ENCODE measurements at places on chromosomes 2 and 18. TPM values are rescaled to one million over a fixed set of nuclear protein-coding genes. Genes with fewer than 3 reads are reported as not detected.

DNA sequence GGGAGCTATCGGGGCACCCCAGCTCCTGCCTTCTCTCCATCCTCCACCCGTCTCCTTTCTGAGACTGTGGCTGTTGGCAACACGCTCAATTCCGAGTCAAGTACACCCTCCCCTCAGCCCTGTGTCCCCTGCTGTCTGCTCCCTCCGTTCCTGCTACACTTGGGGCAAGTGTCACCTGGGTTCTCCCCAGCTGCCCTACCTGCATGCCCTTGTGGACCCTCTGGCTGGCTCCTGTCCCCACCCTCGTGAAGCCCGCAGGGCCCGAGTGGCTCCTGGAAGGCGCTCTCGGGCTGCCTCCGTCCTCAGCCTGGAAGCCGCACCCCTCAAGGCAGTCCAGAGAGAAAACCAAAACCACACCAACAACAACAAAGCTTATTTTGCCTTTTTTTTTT lies 33.9 kb downstream of the PDIA6 start:
- no peak for DNase-seq

- DNase-seq, result no peak
These were observed 26.8 kb downstream of the PDK1 start for GRCh38 chr2:172582656-172583055.

- no peak for DNase-seq
These were observed 87.0 kb upstream of the SPATS2L start for GRCh38 chr2:200219309-200220113.

GRCh38 chr18:39190508-39190907 lies 1624.9 kb upstream of the CELF4 start:
- no peak for DNase-seq

DNA sequence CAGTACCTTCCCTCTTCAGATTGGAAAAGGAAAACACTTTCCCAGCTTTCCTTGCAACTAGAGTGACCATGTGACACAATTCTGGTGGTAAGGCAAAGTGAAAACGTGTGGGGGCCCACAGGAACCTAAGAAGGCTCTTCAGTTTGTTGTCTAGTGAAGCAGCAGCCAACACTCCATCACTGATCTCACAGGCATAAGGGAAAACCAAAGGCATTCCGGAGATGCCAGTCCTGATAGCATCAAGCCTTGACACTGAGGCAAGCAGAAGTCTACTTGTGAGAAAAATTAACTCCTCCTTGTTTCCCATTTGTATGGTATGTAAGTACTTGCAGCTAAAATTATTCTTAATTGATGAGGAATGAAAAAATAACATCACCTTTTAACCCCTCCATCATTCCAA lies 88.3 kb downstream of the ETAA1 start:
- DNase-seq, result no peak

- DNase-seq, result no peak
These were observed 330.4 kb upstream of the FAM98A start for GRCh38 chr2:33929467-33929866.

DNA sequence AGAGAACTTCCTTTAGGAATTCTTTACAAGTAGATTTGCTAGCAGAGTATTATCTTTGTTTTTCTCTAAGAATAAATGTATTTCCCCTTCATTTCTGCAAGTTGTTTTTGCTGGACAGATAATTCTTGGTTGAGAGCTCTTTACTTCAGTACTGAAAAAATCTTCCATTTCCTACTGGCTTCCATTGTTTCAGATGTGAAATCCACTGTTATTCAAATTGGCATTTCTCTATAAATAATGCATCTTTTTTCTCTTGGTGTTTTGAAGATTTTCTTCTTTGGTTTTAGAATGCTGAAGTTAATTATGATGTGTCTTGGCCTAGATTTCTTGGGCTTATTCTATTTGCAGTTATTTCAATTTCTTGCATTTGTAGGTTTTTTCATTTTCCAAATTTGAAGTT lies 270.0 kb upstream of the GYPC start:
- DNase-seq, result no peak

- no peak for DNase-seq
These were observed 21.4 kb downstream of the SFXN5 start for GRCh38 chr2:73050121-73050545.

DNA sequence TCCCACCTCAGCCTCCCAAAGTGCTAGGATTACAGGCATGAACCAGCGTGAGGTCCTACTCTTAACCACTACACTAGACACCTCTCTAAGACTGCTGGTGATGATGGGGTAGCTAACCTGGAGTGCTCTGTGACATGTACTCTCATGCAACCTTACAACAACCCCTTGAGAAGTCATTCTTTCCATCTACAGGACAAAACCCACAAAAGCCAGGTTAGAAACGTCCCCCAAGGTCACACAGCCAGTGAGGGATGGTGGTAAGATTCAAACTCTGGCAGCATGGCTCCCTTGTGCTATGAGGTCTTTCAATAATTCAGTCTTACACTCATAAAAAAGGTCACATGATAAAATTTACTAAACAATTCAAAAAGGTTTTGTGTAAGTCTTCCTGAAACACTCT lies 94.8 kb upstream of the SERTAD2 start:
- DNase-seq, result no peak

- peak; percentile 58 for DNase-seq
These were observed 191.8 kb downstream of the FTCDNL1 start for GRCh38 chr2:199659207-199659606.

DNA sequence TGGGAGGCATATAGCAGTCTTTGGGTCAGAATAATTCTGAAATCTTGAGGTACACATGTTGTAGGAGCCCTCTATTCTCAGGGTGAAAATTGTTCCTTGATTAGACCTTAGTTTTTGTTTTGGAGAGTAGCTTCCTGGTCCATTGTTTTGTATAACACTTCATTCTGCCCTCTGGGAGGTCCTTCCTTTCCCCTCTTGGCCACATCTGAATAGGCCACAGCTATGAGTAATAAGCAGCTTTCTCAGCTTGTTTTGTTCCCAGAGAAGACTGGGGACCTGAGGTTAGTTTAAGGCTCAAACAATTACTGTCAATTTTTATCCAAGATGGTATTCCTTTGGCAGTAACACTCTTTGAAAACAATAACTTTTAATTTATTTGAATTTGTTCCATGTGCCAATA lies 72.6 kb upstream of the NOL4 start:
- DNase-seq, result no peak

GRCh38 chr2:57429831-57430230 lies 616.8 kb upstream of the VRK2 start:
- DNase-seq, result no peak

DNA sequence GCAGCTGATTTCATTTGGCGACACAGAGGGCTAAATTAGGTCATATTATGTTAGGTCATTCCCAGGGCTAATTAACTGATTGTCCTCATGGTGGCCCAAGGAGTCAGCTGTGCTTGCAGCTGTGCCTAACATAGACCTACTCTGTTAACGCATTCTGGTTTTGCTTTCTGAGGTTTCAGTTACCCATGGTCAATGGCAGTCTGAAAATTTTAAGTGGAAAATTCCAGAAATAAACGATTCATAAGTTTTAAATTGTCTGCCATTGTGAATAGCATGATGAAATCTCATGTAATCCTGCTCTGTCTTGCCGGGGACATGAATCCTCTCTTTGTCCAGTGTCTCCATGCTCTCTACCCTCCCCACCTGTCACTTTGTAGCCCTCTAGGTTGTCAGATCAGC lies 168.7 kb downstream of the KCNS3 start:
- no peak for DNase-seq

DNA sequence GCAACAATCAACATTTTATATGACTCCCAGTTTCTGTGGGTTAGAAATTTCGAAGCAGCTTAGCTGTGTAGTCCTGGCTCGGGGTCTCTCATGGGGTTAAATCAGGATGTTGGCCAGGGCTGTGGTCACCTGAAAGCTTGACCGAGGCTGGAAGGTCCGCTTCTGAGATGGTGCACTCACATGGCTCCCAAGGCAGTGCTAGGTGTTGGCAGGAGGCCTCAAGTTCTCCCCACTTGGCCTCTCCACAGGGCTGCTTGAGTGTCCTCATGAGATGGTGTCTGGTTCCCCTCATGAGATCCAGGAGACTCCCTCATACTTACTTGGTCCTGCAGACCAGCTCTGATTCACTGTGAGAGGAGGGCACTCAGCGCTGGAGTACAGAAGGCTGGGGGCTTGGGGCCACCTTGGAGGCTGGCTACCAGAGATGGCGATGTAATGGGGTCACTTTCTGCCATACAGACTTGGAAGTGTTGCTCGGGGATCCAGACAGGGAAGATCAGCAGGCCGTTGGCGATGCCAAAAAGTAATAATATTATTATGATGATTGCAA lies 98.8 kb downstream of the INHBB start:
- no peak for DNase-seq

DNA sequence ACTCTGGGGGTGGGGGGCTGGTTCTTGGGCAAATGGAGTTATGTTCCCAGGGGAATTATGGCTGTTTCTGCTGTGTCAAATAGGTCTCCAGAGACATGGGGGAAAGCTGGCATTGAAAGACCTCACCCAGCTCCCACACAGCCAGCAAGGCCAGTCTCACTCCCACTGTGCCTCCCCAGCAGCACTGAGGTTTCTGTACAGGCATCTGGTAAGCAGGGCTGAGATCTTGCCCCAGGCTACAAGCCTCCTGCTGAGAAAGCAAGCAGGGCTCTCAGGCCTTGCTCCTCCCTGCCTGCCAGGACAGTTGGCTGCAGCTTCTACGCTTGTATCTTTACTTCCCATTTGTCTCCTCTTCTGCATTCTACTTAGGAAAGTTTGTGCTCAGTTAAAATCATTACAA lies 50.5 kb upstream of the FHOD3 start:
- no peak for DNase-seq

GRCh38 chr2:113129519-113130078 lies 2.2 kb downstream of the IL1RN start:
- DNase-seq, result no peak

- DNase-seq, result no peak
These were observed 47.8 kb upstream of the TEX51 start for GRCh38 chr2:126850940-126851339.

DNA sequence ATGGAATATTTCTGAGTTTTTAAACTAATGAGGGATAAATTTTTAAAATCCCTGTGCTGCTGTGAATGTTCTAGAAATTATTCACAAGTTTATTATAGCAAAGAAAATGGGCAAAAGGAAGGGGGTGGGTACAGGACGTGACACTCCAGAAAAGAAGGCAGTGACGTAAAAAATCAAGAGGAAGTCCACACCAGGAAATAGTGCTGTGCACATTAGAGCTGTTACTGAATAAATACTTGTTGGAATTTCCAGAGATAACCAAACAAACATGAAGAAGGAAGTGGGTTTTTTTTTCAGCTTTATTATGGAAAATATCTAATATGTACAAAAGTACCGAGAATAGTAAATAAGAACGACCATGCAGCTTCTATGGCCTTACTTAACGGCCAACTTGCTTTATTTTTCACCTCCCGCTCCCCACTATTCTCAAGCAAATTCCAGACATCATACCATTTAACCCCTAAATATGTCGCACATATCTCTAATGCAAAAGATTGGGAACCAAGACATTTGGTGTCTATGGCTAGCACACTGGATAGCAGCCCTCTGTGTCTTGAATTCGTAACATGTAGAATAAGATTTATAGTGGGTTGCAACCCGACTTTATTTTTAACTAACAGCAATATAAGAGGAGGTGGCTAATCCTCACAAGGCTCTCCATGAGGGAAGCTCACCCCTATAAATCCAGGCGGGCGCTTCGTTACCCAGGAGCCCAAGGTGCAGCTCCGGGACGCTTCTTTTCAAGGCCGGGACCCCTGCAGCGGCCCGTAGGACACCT lies 580 bp upstream of the NDUFV2 start:
- no peak for DNase-seq

DNA sequence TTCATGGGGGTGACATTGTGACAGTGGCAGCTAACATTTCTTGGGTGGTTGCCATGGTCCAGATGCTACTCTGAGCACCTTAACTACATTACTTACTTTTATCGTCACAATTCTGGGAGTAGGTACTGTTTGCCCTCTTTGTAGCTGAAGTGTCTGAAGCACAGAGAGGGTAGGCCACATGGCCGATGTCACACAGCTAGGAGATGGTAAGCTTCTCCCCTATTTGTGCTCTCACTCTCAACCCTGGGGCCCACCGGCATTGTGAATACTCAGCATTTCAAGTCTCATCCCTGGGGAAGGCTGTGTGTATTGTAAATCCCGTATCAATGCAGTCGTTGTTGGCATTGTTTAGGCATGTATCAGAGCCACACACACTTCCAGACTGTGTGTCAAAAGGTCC lies 136.6 kb downstream of the ACOXL start:
- no peak for DNase-seq

- no peak for DNase-seq
These were observed 221.5 kb downstream of the EPHA4 start for GRCh38 chr2:221350616-221351015.

DNA sequence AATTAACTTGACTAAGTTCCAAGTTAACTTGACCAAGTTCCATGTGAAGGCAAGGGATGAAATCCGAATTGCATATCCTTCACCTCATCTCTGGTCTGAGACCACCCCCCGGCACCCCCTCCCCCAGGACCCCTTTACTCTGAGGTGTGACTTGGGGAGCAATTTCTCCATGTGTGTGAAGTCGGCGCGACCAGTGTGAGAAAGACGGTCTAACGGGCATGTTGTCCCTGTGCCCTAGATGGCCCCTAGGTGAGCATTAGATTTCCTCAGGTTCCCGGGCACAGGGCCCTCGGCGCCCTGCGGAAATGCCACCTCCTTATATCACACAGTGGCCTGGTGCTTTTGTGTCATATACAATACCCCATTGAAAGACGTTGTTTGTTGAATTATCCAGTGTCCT lies 137.1 kb downstream of the CTIF start:
- no peak for DNase-seq

DNA sequence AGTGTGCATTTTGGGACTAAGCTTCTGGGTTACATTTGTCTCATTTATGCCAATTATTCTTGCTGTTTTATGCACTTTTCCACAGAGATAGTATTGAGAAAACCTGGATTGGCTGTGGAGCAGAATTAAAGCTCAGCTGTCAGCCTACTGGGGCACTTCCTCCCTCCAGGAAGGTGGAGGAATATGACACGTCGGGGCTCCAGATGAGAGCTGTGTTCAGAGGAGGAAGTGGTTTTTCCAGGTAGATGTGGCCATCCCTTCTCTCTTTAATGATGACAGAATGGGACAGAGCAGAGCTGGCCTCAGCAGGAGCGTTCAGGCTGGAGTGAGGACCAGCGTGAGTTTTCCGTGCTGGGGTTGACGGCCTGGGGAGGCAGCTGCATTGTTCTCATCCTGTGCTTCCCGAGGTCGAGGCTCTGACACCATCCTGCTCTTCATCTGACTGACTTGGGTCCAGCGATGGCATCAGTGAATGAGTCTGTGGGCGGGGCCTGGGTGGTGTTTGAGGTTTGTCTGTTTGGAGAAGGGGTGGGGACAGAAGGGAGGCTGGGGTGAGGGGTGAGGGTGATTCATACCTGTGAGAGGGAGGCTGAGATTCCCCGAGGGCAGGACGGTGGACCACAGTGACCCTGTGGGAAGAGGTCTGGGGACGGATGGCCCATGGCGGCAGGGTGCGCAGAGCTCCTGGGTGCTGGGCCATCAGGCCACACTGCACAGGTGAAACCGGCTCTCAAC lies 207.0 kb downstream of the LDLRAD4 start:
- DNase-seq, result no peak

Gene UNC80
- 0.05 TPM for total RNA-seq

Gene CCDC74B
- total RNA-seq, result 20.4 TPM

Gene C2orf81
- total RNA-seq, result 5.0 TPM

Gene GALNT13
- total RNA-seq, result 26.3 TPM

Gene GATA6
- total RNA-seq, result 23.8 TPM

Gene MROH2A
- total RNA-seq, result 0.31 TPM

Gene DSG1
- not detected for total RNA-seq

Gene UBR3
- total RNA-seq, result 23.4 TPM

Gene TLX2
- total RNA-seq, result not detected

Gene TDRD15
- 0.05 TPM for total RNA-seq

Gene FAP
- total RNA-seq, result not detected

Gene LIMS2
- total RNA-seq, result 3.8 TPM

Gene KCNG3
- total RNA-seq, result 0.13 TPM

Gene MBD1
- total RNA-seq, result 65.1 TPM

Gene TRIB2
- 10.1 TPM for total RNA-seq

Gene SERPINB10
- total RNA-seq, result not detected

Gene MDH1B
- 2.3 TPM for total RNA-seq

All from endothelial cell (in vitro differentiated cells).